ENCODE measurements at places on chromosomes 6 and 20.

- no peak for DNase-seq
Measured at GRCh38 chr20:61439251-61439650, 187.2 kb downstream of the CDH4 start.

GRCh38 chr6:133855991-133856370 is 32.9 kb upstream of the TCF21 start:
- no peak for DNase-seq

DNA sequence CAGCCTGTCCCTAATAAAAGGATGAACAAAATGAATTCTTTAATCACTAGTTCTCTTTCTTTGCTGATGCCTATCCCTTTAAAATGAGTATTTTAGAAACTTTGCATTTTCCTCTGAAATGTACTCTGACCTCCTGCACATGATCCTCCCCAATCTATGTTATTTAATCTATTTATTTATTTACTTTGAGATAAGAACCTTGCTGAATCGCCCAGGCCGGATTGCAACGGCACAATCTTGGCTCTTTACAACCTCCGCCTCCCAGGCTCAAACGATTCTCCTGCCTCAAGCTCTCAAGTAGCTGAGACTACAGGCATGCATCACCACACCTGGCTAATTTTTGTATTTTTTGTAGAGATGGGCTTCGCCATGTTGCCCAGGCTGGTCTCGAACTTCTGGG is 27.9 kb downstream of the ADTRP start:
- no peak for DNase-seq

DNA sequence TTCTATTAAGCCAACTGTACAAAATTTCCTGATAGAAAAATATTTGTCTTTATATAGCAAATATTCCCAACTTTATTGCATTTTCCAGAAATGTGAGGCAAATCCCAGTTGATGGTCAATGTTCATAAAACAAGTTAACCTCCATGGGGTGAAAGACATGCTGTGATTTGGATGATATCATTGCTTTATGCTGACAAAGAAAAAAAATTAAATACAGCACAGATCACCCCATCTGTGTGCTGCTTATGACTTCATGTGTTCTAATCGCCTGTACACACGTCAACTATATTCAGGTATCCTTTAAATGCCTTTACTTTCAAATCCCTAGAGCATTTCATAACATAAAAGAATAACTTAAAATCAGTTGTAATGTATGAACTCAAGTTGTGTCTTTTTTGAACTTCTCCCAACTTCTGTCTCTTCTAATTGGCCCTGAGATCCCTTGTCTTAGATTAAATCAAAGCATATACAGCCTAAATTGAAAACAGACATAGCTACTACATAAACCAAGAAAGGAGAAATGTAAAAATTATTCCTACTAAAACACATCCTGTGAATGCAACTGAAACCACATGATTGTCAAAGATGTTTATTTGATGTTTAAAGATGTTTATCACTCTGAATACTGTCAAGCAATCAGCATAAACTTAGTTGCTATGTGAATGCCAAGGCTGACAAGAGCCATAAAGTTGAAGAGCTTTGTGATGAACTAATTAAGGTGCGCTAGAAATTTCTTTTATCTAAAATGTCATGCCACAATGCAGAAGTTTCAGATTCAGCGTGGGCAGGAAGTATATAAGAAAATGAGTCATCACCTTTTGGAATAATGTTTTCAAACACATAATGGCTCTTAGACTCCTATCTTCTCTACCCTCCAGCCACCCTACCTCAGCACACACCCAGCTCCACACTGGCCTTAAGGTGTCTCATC is 68.7 kb downstream of the FILIP1 start:
- no peak for DNase-seq

DNA sequence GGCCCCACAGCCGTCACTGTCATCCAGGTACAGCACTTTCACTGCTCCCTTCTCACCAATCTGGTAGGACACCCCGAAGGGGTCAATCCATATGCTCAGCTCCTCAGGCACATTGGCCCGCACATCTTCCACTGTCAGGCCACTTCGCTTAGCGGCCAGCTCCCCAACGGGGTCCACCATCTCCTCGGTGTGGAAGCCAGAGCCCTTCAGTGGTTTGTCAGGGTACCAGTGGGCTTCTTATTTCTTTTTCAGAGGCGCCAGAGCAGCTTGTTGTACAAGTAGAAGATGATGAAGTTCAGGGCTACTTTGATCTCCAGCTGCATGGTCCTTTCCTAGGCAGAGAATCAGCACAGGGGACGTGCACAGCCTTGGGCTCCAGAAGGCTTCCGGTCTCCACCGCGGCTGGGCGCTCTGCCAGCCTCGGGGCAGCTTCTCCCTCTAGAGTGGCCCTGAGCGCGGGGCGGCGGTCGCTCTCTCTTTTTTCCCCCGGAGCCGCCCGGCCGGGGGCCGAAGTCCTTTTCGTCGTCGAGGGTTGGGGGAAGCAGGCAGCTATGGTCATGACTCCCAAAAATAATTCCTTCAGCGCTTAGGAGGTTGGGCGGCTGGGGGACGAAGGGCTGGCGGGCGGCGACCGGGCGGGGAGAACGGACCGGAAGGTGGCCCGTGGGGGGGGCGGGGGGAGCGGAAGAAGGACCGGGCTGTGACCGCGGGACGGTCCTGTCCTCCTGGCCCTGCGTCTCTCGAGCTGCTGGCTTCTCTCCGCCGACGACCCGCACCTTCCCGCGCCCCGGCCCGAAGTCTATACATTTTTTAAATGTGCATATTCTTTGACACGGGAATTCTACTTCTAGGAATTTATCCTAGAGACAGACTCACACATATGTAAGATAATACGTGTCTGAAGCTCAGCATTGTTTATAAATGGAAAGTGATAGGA is 6.5 kb upstream of the ZSCAN9 start:
- DNase-seq = peak; percentile 84

GRCh38 chr20:19757487-19758132 is 448 bp upstream of the RIN2 start:
- peak; percentile 92 for DNase-seq

GRCh38 chr20:10217721-10218410 is 764 bp upstream of the SNAP25 start:
- DNase-seq = peak; percentile 65

GRCh38 chr20:25221592-25222460 is 26.1 kb upstream of the PYGB start:
- peak; percentile 47 for DNase-seq

GRCh38 chr6:7759320-7759719 is 33.4 kb downstream of the BMP6 start:
- DNase-seq = no peak

DNA sequence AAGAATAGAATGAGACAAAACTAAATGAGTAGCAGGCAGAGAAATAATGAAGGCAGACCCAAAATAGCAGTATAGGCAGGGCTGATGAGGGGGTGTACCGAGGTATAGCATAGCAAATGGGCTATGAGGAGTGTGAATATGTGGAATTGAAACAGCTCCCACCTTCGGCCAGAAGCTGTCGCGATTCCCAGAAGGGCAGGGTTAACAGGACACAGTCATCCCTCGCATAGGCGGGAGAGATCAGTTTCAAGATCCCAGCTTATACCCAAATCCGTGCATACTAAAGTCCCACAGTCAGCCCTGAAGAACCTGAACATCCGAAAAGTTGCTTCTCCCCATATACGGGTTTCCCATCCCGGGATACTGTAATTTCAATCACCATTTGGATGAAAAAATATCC is 82.7 kb downstream of the PTPRK start:
- no peak for DNase-seq

- no peak for DNase-seq
Measured at GRCh38 chr6:108937170-108937569, 88.9 kb downstream of the ARMC2 start.

DNA sequence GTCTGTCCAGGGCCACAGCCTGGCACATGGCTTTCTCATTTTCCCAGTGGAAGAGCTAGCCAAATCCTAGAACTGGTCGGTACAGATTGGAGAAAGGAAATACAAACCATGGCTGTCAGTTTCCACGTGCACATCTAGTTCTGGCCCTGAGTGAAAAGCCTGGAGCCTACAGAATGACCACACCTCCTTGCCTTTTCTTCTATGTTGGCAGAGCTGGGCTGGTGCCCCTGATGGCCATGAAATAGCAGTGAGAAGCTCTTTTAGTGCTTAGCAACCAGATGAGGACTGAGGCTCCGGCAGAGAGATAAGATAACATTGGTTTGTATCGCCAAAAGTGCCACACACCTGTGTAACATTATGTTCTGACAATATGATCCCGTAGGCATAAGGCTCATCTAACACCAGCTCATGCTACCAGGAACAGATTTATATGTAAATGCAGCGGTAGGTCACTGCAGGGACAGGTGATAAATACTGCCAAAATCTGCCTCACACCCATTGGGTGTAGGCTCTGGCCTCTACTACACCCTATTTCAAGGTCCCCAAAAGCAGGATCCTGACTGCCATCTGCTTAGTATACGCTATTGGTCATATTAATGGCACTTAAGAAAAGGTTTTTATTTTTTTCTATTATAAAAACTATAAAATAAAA is 39.9 kb upstream of the TBC1D7 start:
- no peak for DNase-seq

DNA sequence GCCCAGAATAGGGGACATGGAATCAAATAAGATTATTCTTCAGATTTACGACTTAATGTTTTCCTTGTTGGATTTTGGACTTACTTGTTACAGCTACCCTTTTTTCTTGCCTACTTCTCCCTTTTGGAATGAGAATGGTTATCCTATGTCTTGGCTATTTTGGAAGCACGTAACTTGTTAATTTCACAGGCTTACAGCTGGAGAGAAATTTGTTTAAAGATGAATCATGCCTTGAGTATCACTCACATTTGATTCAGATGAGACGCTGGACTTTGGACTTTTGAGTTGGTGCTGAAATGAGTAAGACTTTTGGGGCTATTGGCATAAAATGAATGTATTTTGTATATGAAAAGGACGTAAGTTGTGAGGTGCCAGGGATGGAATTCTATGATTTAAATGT is 83.3 kb downstream of the SMPDL3A start:
- no peak for DNase-seq

DNA sequence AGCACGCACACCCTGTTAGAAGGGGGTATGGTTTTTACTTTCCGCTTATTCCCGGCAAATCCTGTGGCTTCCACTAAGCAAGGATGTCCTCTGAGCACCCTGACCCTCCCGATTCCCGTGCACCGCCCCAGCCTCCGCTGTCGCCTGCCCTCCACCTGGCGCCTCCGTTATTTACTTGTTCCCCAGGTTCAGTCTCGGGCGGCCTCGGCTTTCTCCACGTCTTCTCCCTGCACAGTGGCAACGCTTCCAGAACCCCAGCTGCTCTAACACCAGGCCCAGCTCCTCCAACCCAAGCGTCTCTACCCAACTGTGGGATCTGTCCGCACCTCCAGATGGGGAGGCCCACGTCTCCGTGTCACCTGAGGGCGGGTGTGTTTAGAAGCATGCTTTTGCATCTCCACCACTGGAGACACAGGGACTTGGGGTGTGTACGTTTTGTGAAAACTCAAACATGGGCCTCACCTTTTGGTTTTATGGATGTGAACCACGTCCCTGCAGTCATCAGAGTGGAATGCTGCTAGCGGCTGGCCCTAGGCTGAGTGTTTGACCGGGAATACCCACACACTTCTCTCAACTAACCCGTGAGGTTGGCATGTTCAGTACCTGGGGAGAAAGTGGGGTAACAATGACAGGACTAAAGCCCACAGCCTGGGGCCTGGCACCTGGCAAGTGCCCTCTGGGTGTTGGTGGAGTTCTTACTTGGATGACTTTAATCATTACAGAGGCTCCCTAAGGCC is 79.9 kb downstream of the THBS2 start:
- no peak for DNase-seq

GRCh38 chr20:21715193-21715881 is 9.9 kb downstream of the PAX1 start:
- no peak for DNase-seq

GRCh38 chr6:34056305-34057108 is 89.4 kb downstream of the GRM4 start:
- peak; percentile 62 for DNase-seq

DNA sequence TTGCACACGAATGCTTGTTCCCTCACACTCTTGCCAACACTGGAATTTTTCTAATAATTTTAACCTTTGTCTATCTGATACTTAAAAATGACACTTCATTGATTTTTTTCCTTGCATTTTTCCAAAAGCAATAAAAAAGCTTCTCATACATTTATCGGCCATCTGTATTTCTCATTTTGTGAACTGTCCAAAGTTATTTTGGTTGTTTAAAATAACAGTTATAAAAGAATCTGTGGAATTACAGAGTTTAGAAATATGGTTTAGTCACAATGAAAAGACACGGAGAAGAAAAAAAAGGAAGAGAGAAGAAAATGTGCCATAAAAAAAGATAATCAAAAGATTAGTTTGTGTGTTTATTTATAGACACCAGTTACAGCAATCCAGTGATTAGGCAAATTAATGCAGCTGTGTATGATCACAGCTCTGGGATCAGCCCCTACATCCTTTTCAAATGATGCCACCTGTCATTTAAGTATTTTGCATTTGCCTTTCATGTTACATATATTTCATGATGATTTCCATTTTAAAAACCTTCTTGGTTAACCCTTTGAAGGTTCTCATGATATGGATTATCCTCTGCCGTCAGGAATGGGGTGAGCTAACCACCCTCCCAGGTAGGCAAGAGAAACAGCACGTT is 171.7 kb downstream of the BACH2 start:
- DNase-seq = no peak

DNA sequence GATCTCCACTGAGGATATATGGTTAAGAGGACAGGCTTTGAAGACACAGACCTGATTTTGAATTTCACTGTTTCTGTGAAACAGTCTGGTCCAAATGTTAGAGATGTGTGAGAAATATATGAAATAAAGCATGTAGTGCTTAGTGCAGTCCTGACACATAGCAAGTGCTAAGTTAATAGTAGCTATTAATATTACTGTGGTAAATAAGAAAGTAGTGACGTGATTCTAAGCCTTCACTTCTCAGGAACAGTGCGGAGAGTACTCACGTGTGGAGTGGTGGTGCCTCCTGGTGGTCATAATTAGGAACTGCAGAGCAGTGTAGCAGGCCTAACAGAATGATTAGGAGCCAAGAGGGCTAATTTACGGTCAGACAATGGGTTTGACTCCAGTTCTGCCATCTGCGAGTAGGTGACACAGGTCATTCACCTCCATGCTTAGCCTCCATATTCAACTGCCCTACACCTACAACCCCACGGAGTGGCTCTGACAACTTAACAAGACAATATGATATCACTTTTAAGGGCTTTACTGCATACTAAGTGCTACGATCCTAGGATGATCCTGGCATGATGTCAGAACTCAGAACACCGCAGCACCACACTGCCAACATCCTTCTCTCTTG is 106.2 kb downstream of the JPH2 start:
- peak; percentile 64 for DNase-seq

GRCh38 chr20:20368418-20369249 is 730 bp downstream of the INSM1 start:
- DNase-seq = no peak
